ENCODE measurements at places on chromosomes 16 and 17. TPM values are rescaled to one million over a fixed set of nuclear protein-coding genes. Genes with fewer than 3 reads are reported as not detected.

DNA sequence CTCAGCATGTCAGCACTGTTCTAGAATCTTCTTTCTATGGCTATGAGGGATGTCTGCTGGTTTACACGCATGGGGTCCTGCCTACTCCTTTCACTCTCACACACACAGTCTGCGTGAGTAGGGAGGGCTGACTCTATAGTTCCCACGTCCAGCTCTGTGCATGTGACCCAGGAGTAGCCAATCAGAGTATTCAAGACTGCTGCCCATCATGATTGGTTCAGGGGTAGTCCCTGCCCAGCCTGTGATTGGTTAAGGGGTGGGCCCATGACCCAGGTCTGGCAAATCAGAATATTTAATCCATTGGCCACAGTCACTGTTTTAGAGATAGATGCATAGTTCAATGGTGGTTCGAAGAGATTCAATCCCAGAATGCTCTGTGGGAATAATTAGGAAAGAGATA lies 151.3 kb upstream of the IRX3 start:
- H3K36me3 ChIP-seq = no peaks in the 10 kb centered on the region
- H3K4me3 ChIP-seq = no peak overlapping the region
- H3K27ac ChIP-seq = no peak overlapping the region
- no peaks in the 10 kb centered on the region for H3K27me3 ChIP-seq

GRCh38 chr17:65371702-65372101 lies 189.7 kb downstream of the AXIN2 start:
- peak; percentile 90 for DNase-seq
- H3K27me3 ChIP-seq = peaks cover 4% of the 10 kb centered on the region
- no peak overlapping the region for H3K4me3 ChIP-seq

- peaks cover 93% of the 10 kb centered on the region for H3K4me1 ChIP-seq
- no peaks in the 10 kb centered on the region for H3K27me3 ChIP-seq
- DNase-seq = peak; percentile 77
- no peak overlapping the region for H3K4me3 ChIP-seq
- peak overlapping the region; percentile 86 for H3K27ac ChIP-seq
Observed at GRCh38 chr17:45294506-45294905, 22.3 kb downstream of the MAP3K14 start.

GRCh38 chr16:78478267-78478861 lies 378.9 kb downstream of the WWOX start:
- H3K27ac ChIP-seq = no peak overlapping the region
- no peaks in the 10 kb centered on the region for H3K36me3 ChIP-seq
- no peak for DNase-seq
- H3K4me3 ChIP-seq = no peak overlapping the region
- H3K4me1 ChIP-seq = no peaks in the 10 kb centered on the region

CES3 gene
- 0.37 TPM for total RNA-seq

Measured in stomach (tissue), 19 donors.